NCI-H1417 (cell line): ENCODE measurements at places on chromosomes 12 and 14.

- no peak for DNase-seq
Observed at GRCh38 chr12:127052511-127053232, 1214.3 kb upstream of the TMEM132C start.

DNA sequence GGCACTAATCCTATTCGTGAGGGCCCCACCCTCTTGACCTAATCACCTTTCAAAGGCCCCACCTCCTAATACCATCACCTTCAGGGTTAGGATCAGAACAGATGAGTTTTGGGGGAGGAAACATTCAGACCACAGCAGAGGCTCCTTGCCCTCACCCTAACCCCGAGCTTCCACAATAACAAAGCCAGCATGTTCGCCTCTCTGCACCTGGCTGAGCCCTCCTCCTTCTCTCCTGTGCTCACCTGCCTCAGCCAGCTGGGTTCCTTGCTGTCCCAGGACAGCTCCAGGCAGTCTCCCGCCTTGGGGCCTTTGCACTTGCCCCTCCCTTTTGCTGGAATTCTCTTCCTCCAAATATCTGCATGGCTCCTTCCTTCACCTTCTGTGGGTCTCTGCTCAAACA is 9.7 kb upstream of the RAN start:
- DNase-seq, result no peak

DNA sequence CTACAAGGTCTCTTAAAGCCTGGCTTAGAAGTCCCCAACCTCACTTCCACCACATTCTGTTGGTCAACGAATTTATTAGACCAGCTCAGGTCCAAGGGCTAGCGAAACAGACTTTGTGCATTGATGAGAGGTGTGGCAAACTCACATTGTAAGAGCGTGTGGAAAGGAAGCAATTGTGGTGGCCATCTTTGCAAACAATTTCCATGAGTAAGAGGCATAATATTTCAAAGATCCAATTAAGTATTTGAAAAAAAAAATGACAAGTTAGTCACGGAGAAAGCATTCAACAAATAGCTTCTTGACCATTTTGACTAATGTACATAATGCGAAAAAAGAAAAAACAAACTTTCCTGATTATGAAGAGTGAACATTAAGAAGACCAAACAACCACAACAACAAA is 7.4 kb downstream of the NR1H4 start:
- no peak for DNase-seq

DNA sequence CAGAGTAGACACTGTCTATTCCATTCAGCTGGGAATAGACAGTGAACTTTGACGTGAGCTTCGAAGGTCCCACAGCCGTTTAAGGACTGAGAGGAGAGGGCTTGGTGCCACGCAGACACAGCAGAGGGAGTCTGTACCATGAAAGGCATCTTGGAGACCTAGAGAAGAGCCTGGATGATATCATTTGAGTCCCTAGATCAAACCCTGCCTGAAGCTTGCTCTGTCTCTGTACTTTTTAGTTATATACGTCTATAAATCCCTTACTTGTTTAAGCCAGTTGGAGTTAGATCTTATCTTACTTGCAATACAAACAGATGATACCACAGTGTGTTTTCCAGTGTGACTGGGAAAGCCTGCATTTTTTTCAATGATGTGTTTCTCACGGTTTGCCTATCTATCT is 128.9 kb upstream of the RTL1 start:
- DNase-seq, result no peak

DNA sequence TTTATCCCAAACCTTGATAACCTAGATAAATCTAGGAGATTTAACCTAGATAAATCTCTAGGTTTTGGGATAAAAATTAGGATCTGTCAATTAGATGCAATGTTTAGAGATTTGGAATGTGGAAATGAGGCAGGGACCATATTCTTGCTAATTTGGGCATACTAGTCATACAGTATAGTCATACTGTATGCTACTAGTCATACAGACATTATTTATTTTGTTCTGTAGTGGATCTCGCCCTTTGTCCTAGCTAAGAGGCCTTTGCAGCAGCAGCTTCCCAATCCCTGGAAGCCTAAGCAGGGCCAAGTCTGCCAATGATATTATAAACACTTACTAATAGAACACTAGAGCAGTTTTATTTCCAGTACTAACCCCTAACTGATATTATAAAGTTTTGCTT is 136.4 kb downstream of the CEP128 start:
- DNase-seq, result no peak

- no peak for DNase-seq
Observed at GRCh38 chr14:30708157-30708556, 86.0 kb downstream of the SCFD1 start.

DNA sequence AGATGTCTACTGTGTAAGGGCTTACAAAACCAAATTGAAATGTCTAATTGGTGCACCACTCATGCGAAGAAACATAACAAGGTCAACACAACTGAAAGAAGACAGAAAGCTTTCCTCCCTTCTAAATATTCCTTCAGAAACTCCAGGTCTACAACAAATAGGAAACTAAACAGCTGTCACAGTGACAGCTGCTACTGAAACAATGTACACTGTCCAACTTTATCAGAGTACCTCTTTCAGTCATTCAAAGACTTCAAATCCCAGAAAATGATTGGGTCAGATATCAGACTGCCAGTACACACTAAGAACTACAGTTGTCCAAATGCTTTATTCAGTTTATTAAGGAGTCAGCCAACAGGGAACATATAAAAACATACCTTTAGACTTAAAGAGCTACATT is 35.2 kb downstream of the CEP128 start:
- no peak for DNase-seq

- no peak for DNase-seq
Observed at GRCh38 chr12:113002155-113002554, 23.8 kb downstream of the OAS2 start.

- no peak for DNase-seq
Observed at GRCh38 chr12:15446807-15447206, 124.5 kb downstream of the PTPRO start.

GRCh38 chr12:94287245-94287628 is 138.9 kb downstream of the PLXNC1 start:
- DNase-seq, result no peak

- no peak for DNase-seq
Observed at GRCh38 chr12:113049976-113050742, 6.4 kb upstream of the DTX1 start.

DNA sequence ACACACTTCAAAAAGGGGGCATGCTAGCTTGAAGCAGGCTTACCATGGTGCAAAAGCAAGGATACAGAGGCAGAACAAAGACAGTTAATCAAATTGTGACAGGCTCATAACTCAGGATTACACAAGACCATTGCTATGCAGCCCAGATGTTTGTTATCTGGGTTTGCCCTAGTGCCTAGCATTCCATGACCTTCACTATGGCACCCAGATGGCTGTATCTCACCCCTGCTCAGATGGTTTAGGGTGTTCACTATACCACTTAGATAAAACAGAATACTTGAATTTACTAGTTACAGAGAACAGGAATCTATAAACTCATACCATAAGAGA is 56.2 kb downstream of the SDR9C7 start:
- no peak for DNase-seq

- no peak for DNase-seq
Observed at GRCh38 chr12:41941079-41941478, 203.6 kb downstream of the GXYLT1 start.

DNA sequence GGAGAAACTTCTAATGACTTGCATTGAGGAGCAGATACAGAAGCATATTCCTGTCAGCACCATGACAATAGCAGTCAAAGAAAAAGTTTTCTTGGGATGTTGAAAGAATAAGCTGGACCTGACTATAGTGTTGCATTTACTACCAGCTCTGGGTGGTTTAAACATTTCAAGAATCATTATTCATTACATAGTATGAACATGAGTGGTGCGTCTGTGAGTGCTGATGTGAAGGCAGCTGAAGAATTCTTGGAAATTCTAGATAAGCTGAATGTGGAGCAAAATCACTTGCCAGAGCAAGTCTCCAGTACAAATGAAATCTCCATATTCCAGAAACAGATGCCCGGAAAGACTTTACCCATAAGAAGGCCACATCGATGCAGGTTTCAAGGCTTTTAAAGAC is 45.0 kb upstream of the STAB2 start:
- DNase-seq, result no peak

- no peak for DNase-seq
Observed at GRCh38 chr12:123532808-123533649, 490 bp downstream of the RILPL1 start.
